ENCODE measurements at places on chromosomes 3 and 15.

- DNase-seq, result peak; percentile 72
Observed at GRCh38 chr15:38699633-38700230, 135.1 kb upstream of the RASGRP1 start.

GRCh38 chr3:149373235-149374125 lies 4.0 kb downstream of the TM4SF1 start:
- DNase-seq, result no peak

DNA sequence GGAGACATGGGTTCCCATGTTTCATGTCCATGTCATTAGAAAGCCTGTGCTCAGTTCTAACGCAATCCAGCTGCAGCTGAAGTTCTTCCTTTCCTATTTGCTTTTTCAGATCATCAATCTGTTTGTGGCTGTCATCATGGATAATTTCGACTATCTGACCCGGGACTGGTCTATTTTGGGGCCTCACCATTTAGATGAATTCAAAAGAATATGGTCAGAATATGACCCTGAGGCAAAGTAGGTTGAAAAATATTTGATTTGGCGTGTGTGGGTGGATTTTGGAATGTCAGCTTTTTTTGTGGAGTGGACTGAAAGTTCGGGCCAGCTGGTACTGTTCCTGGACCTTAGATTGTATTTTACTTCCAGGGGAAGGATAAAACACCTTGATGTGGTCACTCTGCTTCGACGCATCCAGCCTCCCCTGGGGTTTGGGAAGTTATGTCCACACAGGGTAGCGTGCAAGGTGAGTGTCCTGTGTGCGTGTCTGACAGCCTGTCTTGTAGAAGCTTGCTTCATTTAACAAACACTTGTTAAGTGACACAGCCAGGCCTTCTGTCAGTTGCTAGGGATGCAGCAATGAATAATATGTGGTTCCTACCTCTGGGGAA lies 69.6 kb downstream of the CHDH start:
- DNase-seq, result no peak

- peak; percentile 31 for DNase-seq
Observed at GRCh38 chr3:99925584-99926230, 108.0 kb downstream of the CMSS1 start.

- DNase-seq, result peak; percentile 35
Observed at GRCh38 chr15:101188637-101189408, 63.0 kb downstream of the CHSY1 start.

DNA sequence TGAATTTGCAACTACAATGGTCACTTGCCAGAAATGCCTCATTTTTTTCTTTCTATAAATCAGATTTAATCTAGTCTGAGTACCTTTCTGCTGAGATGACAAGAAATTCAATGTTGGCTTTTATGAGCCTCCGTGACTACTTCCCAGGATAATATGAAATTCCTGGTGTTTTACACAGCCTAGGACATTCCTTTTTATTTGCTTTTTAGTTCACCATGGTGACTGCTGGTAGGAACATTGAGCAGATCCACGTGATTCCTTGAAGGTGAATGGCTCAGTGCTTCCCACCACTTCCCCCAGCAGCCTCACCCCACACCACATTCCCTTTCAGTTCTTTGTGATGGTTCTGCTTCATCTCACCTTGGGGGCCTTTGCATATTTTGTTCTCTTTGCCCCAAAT lies 4.3 kb upstream of the NPTN start:
- no peak for DNase-seq

DNA sequence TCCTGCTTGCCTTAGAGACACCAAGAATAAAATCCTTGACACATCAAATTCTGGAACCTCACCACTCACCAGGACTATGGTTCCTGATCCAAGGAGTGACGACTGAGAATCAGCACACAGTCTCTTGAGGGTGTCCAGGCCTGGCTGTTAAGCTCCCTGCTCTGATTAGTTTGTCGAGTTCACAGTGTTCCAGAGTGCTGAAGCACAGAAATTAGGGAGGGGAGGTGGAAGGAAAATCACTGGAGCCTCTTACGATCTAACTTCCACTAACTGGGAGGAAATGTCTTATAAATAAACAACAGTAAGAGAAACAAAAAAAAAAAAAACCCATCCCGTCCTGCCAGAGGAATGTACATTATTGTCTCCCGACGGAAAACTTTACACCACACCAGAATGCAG lies 330.2 kb downstream of the TIGIT start:
- DNase-seq, result no peak

DNA sequence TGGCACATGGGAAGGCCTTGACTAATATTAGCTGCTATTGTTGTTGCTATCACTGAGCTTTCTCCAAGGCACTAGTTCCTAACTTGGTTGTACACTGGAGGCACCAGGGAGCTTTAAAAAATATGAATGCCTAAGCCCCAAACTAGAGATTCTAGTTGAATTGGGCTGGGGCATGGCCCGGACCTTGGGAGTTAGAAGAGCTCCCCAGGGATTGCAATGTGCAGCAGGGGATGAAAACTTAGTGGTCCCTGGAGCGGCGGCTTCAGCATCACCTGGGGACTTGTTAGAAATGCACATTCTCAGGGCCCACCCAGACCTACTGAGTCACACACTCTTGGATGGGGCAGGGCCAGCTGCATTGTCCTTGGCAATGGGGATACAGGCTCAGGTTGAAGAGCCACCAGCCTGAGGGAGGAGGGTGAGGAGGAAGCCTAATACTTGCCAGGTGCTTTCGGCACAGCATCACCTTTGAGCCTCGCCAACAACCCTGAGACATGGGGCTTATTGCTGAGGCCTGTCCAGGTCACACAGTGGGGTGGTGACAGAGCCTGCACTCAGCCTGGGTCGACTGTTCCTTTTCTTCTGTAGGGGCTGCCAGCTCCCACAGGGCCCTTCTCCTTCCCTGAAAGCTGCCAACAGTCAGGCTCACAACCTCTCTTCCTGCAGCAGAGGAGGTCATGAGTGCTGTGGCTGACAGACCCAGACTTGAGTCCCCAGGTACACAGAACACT lies 84.5 kb downstream of the ATP2B2 start:
- DNase-seq, result no peak

- no peak for DNase-seq
Observed at GRCh38 chr3:120449701-120450599, 842 bp downstream of the FSTL1 start.

GRCh38 chr3:11382146-11382745 lies 110.0 kb downstream of the ATG7 start:
- no peak for DNase-seq

DNA sequence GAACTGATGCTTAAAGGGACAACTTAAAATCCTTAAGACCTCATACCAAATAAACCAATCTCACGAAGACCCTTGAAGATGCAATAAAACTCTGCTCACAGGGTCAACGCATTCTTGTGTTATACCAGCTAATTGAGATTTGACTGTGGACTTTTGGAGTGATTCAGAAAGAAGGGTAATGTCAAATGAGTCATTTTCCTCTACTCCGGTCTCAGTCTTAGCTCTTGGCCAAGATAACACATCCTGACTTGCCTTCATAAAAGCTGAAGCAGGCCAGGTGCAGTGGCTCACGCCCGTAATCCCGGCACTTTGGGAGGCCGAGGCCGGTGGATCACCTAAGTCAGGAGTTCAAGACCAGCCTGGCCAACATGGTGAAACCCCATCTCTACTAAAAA lies 3.8 kb downstream of the PKM start:
- peak; percentile 5 for DNase-seq

GRCh38 chr15:38503496-38503895 lies 49.6 kb downstream of the FAM98B start:
- DNase-seq, result no peak
